ENCODE measurements at places on chromosomes 12 and 14. TPM values are rescaled to one million over a fixed set of nuclear protein-coding genes. Genes with fewer than 3 reads are reported as not detected.
A peak's percentile ranks its signal among the peaks of the same experiment; 100 is the strongest.

- DNase-seq = peak; percentile 72
These were observed 656.1 kb upstream of the NOVA1 start for GRCh38 chr14:27253966-27254365.

The EMP1 gene
- total RNA-seq = 8.7 TPM

- DNase-seq = peak; percentile 60
These were observed 7.3 kb upstream of the FIGNL2 start for GRCh38 chr12:51855586-51856428.

DNA sequence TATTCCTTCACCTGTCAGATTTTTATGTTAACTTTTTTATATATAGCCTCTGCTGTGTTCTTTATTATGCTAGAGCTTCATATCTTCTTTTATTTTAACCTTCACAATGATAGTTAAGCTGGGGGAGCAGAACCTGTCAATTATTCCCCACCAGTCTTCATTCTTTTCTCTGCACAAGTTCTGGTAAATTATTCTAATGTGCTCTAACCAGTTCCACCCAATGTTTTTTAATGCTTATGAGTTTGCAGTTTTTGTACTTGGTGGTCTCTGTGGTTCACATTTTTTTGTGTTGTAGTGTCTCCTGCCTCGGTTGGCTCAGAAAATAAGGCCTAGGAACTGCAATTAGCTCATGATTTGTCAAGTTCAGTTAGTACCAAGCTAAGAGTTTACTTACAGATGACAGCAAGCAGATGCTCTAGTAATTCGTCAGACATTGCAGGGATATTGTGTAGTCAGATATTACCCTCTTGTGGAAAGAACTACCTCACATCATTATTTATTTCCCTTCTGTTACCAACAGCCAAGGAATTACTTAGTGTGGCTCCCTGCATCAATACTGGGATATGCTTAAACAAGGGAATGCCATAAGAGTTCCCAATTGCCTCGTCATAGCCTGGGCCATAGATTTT is 14.5 kb downstream of the DYRK2 start:
- DNase-seq = no peak

DNA sequence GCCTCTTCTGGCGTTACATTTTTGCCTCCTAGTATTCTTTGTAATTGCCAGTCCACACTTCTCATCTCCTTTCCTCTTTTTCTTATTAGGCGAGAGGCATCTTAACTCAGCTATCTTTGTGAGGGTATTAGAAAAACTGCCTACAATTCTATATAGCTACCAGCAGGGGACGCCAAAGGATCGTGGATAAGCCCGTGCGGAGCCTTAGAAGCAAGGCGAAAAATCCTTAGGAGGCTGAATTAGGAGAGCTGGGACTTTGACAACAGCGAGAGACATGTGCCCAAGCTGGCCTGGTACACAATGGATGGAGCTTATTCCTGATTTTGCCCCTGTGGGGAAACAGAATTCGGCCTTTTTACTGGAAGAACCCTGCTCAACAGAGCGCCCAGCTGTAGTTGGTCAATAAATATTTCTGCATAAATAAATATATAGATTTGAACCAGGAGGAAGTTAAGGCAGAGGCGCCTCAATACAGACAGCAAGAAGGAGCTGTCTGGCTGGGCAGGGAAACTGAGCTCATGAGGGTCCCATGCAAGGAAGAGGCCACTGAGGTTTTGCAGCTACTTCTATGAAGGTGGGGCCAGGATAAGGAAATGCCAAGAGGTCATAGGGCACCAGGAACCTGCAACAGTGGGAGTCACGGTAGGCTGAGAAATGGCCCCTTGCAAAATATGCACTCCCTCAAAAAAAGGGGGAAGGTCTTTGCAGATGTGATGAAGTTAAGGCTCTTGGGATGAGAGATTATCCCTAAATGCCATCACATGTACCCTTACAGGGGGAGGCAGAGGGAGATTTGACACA is 14.6 kb upstream of the RBM19 start:
- peak; percentile 79 for DNase-seq

The SDSL gene
- 8.6 TPM for total RNA-seq

The LGR5 gene
- total RNA-seq = not detected

GRCh38 chr12:131091976-131092691 is 138.4 kb downstream of the ADGRD1 start:
- DNase-seq = no peak
